ENCODE measurements at places on chromosomes 4 and X.
A peak's percentile ranks its signal among the peaks of the same experiment; 100 is the strongest.

DNA sequence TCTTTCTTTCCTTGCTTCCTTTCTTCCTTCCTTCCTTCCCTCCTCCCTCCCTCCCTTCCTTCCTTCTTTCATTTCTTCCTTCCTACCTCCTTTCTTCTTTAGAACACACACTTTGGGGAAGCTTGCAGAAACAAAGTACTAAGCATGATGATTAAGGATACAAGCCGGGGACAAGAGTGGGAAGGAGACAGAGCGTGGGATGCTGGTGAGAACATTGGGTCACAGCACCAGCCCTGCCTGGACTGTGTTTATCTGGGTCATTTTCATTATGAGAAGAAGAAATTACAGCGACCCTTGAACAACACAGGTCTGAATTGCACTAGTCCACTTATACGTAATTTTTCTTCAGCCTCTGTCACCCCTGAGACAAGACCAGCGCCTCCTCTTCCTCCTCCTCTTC, 169.3 kb upstream of the TBL1X start:
- no peak for DNase-seq

GRCh38 chr4:123821861-123822260, 425.3 kb downstream of the SPRY1 start:
- no peak for DNase-seq

DNA sequence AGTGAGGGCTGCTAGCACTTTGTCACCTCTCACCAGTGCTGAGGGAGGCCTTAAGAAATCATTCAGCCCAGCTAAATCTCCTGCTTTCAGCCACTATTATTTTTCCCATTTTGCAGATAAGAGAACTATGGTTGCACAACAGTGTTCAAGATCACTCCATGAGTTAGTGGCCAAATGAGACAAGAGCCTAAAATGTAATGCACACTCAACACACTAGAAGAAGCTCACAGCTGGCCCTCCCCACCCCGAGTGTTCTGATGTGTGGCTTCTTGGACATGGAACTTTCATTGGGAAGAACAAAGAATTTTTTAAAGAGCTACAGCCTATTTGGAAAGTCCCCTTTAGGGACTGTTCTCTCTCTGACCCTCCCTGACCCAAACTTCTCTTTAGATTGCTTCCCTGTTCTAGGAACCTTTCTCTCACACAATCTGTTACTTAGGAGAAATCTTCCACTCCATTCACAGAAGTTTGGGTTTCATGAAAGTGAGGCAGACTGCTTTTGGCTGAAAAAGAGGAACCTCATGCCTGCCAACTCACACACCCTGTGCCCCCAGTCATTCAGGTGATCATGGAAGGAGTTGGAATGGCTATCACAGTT, 44.0 kb upstream of the CT47C1 start:
- no peak for DNase-seq

DNA sequence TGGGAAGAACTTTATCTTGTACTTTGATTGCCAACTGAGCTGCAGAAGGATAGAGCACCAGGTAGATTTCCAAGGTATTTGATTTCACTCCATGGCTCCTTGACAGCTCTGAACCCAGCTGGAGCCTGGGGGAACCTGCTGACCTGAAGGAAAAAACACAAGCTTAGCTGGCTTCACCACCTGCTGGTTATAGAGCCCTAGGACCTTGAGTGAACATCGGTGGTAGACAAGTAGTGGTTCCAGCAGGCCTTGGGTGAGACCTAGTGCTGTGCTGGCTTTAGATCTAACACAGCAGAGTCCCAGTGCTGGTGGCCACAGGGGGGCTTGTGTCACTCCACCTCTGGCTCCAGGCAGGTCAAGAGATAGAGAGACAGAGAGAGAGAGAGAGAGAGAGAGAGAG, 1102.6 kb downstream of the ADGRL3 start:
- DNase-seq, result no peak

GRCh38 chr4:33054656-33055196, 2334.6 kb downstream of the PCDH7 start:
- DNase-seq, result no peak

GRCh38 chr4:8205749-8206611, 6.9 kb downstream of the SH3TC1 start:
- DNase-seq, result no peak

- no peak for DNase-seq
Observed at GRCh38 chr4:167885071-167885470, 207.3 kb upstream of the ANXA10 start.

DNA sequence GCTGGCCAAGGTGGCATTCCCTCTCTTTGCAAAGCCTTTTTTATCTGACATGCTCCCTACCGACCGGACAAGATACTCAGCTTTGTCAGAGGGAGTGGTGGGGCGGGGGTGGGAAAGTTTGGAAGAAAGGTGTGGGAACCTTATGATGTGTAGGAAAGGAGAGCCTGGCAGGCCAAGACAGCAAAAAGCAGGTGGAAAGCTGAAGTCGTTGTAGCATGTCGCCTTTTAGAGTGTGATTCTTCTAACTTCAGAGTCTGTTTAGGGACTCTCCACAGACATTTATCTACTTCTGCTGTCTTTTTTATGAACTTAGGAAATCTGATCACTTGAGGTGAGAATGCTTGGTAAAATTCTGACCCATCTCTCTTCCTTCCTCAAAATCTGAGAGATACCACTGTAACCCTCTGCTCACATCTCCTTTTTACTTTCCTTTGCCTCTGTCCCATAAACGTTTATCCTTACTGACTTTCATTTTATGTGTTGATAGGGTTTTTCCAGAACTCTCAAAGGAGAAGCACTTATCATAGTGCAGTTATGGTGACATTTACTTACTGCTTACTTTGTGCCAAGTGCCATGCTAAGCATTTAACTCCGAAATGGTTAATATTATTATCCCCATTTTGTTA, 8.2 kb upstream of the RUFY3 start:
- DNase-seq, result no peak

- peak; percentile 66 for DNase-seq
Observed at GRCh38 chrX:129932016-129932820, 26.3 kb downstream of the UTP14A start.

- no peak for DNase-seq
Observed at GRCh38 chr4:183906739-183907651, 1.9 kb downstream of the STOX2 start.

DNA sequence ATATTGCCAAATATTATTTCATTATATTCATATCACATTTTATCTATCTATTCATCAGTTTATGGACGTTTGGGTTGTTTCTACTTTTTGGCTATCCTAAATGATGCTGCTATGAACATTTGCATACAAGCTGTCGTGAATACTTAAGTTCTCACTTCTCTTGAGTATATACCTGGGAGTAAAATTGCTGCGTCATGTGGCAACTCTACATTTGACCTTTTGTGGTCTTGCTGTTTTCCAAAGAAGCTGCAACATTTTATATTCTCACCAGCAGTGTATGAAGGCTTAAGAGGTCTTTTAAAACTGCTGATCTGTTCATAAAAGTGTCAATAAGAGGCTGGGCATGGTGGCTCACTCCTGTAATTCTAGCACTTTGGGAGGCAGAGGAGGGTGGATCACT, 5.8 kb downstream of the PYURF start:
- no peak for DNase-seq

DNA sequence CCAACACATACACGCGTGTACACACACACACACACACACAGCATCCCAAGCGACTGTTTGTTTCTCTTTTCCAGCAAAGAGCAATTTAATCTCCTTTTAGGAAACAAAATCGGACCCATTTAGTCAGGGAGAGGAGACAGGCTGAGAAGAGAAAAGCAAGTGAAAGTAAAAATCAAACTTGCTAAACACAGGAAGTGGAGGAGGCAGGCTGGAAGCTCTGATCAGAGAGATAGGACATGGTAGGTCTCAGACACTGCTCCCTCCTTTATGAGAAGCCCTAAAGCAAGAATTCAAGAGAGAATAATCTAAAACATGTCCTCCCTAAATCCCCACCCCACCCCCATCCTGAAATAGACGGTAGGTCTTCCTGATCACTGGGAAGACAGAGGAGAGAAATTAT, 62.3 kb downstream of the GPC3 start:
- DNase-seq, result peak; percentile 2

DNA sequence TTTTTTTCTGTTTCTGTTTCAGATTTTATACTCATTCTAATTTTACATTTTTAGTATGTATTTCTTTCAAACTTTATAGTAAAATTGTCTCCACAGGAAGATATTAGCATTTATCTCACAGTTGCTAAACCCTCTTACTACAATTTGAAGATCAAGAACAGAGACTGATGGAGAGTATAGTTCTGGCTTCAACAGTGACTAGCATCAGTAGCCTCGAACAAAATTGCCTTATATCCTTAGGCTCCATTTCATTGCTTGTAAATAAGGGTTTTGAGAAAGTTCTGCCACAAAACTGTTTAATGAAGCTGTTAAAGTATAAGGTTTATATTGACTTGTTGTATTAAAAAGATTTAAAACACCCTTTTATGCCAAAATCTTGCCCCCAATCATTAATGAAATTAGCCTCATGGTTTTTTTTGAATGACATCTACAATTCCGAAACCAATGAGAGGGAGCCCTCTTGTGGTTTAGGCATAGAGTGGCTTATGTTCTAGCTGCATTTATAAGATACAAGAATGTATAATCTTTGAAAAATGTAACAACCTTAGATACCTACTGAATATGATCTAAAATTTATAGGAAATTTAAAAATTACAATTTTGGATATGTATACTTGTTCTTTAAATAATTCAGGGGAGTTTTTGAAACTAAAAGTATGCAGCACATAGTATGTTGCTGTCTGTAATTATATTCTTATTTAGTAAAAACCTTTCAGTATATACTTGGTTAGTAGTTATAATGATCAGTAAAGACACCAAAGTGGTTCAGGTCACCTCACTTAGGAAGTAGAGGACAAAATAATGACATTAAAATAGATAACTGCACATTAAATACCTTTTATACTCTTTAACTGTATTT, 109.8 kb upstream of the HPGD start:
- no peak for DNase-seq

- DNase-seq, result no peak
Observed at GRCh38 chr4:187995322-187996207, at the start of gene ZFP42. TSS of gene ZFP42 (plus strand) at chr4:187995771. CDS start at chr4:188002808, 7,037 bp downstream.

DNA sequence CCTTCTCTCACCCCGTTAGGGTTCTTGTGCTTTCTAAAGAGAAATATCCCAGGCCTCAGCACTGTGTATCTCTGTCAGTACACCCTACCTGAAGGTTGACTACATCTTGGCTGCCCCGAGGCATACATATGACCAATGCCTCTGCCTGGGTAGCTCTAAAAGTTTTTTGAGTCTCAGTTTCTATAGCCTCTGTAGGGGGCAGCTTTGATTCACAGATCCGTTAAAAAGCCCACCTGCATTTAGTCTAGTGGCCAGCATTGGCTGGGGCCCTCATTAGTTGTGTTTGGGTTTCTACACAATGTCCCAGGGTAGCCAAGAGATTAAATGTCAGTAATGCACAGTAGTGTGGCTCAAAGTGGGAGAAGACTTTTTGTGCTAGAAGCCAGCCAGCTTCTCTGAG, 151.1 kb downstream of the CFAP299 start:
- DNase-seq, result no peak

GRCh38 chrX:104566681-104567501, 892 bp downstream of the IL1RAPL2 start:
- no peak for DNase-seq

DNA sequence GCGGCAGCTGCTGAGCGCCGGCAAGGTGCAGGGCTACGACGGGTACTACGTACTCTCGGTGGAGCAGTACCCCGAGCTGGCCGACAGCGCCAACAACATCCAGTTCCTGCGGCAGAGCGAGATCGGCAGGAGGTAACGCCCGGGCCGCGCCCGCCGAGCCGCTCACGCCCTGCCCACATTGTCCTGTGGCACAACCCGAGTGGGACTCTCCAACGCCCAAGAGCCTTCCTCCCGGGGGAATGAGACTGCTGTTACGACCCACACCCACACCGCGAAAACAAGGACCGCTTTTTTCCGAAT, 117.0 kb downstream of the DCTD start:
- no peak for DNase-seq

DNA sequence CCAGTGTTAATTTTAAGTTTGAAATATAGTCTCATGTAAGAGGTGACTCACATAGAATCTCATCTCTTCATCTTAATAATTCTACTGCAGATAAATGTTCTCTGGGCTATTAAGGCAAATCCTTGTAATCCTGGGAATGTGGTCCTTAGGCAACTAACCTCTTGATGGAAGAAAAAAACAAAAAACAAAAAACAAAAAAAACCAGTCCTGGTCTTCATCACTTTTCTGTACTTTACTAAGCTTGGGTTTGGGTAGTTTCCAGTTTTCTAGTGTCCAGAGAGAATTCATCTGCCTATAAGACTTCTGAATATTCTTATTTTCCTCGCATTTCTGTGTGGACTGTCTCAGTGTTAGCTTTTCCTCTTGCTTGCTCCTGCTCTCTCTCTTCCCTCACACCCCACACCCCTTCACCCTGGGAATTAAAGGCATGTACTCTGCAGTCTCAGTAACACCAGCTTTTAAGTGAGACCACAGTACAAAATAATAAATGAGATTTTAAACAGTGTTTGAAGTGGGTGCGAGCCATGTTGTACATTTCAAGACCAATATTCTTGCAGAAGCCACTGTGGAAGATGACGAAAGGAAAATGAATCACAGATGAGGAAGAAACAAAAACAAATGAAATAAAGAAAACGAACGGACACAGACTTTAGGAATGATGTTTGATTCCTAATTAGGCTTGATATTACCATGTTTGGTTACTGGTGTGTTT, 51.7 kb downstream of the HAND2 start:
- no peak for DNase-seq

- no peak for DNase-seq
Observed at GRCh38 chr4:102339018-102339417, 6.3 kb downstream of the SLC39A8 start.

GRCh38 chr4:159352609-159353008, 249.7 kb downstream of the RAPGEF2 start:
- no peak for DNase-seq

GRCh38 chr4:54614149-54614548, 43.6 kb upstream of the KIT start:
- no peak for DNase-seq

DNA sequence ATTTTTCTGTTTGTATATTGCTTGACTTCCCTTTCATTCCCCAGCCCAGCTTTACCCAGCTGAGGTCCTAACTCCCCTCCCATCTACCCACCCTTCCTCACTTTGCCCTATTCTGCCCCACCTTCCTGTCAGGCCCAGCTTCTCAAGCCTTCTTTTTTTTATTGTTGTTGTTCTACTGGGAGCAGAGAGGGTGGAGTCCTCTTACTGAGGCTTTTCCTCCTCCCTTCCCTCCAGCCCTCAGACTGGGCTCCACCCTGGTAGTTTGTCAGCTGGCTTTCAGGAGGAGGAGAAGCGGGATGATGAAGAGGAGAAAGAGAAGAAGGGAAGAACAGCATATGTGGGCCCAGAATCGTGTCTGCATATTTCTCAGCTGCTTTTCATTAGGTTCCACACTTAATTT, 3.2 kb upstream of the KLF8 start:
- DNase-seq, result no peak

DNA sequence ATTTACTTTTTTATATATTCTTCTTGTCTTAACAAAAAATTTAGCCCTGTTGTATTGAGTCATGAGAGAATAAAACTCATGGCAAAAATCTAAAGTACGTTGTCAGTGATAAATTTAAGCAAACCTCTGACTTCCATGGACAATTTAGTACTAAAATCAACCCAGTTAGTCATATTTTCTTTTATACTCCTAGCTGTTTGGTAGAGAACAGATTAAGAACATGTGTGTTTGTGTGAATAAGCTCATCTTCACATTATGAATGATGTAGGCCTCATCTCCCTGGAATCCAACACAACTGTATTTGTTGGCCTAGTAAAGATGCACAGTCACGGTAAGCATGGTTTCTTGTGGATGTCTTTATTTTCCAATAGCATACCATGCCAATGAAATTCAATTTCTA, 40.8 kb upstream of the FAM47B start:
- DNase-seq, result no peak
